ENCODE measurements at places on chromosomes 16 and 17.

DNA sequence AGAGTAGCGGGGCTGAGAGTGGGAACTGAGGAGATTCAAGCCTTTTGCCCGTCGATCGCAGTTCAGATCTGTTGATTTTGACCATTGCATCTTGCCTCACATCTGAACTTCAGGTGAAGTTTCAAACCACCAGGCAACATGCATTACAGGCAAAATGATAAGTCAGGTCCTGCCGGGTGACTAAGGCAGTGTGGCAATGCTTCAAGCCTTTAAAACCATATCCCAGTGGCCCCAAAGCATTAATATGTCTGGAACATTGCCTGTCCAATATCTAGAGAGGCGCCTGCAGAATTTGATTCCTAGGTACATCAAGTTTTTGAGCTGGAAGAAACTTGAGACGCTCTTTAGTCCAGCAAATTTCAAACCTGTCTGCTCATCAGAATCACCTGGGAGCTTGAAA is 502.8 kb downstream of the MAF start:
- no peak for DNase-seq

- DNase-seq = no peak
Measured at GRCh38 chr17:54408731-54409130, 491.9 kb upstream of the TOM1L1 start.

- no peak for DNase-seq
Measured at GRCh38 chr17:1471911-1472821, 16.1 kb upstream of the CRK start.

DNA sequence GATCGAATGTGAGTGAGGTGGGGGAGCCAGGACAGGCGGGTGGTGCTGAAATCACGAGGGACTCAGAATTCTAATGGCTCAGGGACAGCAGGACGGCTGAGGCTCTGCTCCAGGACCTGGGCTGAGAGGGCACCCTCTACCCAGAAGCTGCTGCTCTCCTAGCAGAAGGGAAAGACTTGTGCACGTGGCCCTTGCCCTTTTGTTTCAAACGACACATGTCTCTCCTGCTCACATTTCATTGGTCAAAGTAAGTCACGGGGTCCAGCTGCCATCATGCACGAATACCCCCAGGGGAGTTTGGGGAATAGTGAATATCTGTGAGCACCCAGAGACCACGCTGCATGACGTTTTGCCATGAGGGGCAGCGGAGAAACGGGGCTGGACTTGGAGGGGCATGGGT is 73.2 kb downstream of the RTN4RL1 start:
- DNase-seq = no peak

DNA sequence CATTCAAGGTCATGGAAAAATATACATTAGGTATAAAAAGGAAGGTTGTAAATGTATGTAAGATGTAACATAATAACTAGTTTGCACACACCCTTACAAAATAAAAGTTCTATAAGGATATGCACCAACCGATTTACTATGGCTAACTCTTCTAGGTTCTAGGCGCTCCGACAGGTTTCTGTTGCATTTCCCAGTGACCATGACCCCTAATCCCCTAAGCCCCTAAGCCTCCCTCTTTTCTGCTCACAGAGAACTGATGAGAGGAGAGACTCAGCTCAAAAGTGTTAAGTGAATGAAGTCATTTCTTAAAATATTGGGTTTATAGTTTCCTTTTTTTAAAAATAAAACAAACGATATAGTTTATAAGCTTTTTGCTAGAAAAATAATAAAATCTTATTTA is 30.0 kb upstream of the HEATR6 start:
- no peak for DNase-seq

- DNase-seq = peak; percentile 59
Measured at GRCh38 chr16:2486645-2487516, 12.0 kb downstream of the TBC1D24 start.

- DNase-seq = no peak
Measured at GRCh38 chr16:13300066-13300840, 398.9 kb downstream of the SHISA9 start.

DNA sequence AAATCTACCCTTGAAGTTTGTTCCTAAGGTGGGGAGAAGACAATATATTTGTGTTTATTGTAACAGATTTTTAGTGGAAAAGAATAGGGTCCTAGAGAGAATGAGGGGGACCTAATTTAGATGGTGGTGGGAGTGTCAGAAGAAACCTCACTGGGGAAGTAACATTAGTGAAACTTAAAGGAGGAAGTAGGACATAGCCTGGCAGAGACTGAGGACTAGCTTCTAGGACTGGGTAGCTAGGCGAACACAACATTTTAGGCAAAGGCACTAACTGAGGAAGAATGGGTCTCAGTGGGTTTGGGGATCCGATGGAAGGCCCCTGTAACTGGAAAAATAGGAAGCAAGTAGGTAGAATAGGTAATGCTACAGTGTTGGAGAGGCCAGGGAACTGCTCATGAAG is 4.2 kb upstream of the ARL2BP start:
- no peak for DNase-seq

- DNase-seq = no peak
Measured at GRCh38 chr17:50853015-50853615, 13.0 kb downstream of the TOB1 start.

DNA sequence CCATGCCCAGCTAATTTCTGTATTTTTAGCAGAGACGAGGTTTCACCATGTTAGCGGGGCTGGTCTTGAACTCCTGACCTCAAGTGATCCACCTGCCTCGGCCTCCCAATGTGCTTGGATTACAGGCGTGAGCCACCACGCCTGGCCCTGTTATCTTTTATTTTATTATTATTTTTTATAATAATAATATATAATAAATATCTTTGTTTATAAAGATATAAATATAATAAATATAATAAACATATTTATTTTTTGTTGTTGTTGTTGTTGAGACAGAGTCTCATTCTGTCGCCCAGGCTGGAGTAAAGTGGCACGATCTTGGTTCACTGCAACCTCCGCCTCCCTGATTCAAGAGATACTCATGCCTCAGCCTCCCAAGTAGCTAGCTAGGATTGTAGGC is 7.0 kb upstream of the RNF157 start:
- no peak for DNase-seq

- DNase-seq = peak; percentile 65
Measured at GRCh38 chr16:15650698-15651171, 690 bp downstream of the NDE1 start.

DNA sequence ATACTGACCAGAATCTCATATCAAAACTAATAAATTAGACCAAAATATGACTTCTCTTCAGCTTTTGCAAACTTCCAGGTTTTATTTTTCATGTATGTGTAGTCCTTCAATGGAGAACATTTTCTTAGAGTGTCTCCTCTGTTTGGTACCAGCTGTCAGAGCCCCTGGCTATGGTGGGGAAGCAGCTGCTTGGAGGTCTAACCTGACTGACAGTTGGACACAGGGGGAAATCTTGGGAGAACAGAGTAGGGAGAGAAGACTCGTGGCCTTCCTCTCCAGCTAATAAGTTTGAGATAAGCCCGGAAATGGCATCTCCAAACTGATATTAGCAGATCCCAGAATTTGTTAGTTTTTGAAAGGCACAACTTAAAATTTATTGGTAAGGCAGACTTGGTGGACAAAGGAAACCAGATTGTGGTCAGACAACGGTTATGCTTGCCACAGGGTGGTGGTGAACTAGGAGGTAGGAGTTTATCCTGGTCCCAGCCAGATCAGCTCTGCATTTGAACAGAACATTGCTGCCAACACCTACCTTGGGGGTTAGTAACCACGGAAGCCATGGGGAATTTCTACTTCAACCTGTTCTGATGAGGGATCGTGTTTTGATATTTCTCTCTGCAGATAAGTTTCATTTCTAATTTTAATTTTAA is 39.2 kb upstream of the IRX3 start:
- no peak for DNase-seq

GRCh38 chr17:81371910-81372760 is 23.1 kb upstream of the BAHCC1 start:
- peak; percentile 54 for DNase-seq

DNA sequence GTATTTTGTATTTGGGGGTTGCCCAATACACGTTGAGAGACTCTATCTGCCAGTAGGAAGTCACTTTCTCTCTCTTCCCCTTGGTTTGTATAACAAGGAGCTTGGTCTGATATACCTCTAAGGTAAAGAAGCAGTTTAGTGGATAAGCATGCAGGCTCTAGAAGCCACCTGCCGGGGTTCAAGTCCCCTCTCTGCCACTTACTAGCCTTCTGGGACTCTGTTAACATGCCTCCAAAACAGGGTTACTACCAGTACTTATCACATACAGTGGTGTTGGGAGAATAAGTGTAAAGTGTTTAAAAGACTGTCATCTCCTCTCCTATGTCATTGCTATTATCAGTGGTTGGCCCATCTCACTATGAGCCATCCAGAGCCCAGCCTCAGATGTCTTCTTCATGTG is 156.1 kb upstream of the HS3ST3A1 start:
- DNase-seq = no peak

DNA sequence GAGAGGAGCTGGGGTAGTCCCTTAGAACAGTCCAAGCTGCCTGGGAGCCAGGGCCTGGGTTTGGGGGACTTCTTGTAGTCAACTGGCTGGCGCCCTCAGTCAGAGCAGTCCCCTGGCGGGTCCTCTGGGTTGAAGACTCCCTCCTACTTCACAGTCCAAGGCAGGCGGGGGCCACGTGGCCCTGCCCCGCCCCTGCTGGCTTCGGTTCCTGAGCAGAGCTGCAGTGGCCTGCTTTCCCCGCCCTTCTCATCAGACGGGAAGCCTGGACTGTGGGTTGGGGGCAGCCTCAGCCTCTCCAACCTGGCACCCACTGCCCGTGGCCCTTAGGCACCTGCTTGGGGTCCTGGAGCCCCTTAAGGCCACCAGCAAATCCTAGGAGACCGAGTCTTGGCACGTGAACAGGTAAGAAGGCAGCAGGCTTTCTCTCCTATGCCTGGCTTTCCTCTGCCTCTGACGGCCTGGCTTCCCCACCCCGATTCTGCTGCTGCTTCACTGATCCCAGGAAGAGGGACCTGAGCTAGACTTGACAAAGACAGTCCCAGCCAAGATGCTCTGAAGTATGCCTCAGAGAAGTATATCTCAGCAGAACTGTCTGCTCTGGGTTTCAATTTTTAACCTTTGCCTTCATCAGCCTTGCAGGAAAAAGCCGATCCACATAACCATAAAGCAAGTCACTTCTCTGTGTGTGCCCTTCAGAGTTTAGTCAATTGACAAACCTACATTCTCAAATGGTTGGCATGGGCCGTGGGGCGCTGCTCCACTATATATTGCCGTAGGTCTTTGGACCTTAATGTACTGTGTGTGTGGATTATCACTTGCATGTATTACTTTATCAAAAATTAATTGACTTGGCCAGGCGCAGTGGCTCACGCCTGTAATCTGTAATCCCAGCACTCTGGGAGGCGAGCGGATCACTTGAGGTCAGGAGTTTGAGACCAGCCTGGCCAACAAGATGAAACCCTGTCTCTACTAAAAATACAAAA is 56.3 kb downstream of the SF3B3 start:
- DNase-seq = no peak

GRCh38 chr16:11968577-11968976 is 3.6 kb downstream of the TNFRSF17 start:
- no peak for DNase-seq

- DNase-seq = no peak
Measured at GRCh38 chr16:58127634-58128033, 1.5 kb downstream of the CFAP20 start.

DNA sequence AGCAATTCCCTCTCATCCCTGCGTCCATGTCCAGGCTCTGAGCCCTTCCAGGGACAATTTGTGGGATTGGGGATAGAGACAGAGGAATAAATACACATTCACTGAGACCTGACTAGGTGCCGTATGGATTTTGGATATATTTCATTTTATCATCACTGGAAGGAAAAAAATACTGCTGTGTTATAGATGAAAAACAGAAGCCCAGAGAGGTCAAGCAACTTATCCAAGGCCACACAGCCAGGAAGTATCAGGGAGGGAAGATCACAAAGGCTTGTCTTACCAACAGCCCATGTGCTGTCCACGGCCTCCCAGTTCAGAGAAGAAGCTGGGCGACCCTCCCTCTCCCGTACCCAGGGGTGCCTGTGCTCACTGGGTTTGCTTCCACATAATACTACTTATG is 6.1 kb upstream of the HAP1 start:
- no peak for DNase-seq

DNA sequence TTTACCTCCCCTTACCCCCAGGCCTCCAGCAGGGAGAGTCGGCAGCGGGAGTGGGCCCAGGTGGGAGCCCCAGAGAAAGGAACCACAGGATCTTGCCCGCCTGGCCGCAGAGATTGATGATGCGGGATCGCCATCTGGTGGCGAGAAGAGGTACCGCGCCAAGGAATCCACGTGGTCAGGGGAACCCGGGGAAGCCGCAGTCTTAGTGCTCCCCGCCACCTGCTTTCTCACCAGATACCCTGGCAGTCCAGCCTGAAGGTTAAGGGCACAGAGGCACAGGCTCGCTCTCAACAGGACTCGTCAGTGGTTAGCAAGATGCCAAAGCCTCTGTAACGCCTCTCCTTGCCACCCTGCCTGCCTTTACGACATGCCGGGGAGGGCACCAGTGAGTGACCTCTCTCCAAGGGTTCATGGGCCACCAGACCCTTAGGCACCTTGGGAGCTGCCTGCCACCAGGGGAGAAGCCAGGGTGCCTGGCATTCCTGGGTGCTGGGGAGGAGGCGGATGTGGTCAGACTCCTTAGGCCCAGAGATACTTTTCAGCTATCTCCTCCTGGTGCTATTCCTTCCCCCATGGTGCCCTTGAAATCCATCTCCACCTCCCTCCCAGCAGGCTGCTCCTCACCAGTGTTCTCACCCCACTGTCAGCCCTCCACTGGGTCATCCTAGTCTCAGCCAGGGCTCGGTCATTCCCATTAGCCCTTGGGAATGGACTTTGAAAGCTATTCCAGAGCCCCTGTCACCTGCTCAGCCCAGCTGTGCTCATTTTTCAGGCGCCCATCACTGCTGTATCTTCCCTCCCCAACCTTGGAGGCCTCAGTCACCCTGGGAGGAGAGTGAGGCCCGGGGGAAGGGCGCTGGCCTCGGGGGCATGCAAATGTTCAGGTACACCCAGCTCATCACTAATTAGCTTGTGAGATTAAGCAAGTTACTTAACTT is 5.5 kb upstream of the RHBDF2 start:
- DNase-seq = peak; percentile 76

GRCh38 chr16:1656808-1657617 is 21.1 kb upstream of the JPT2 start:
- no peak for DNase-seq

- DNase-seq = no peak
Measured at GRCh38 chr17:55167024-55167725, 97.6 kb upstream of the HLF start.
